Mucosa of descending colon (tissue), 3 donors: ENCODE measurements at places on chromosomes 3 and 15. TPM values are rescaled to one million over a fixed set of nuclear protein-coding genes. Genes with fewer than 3 reads are reported as not detected.
A peak's percentile ranks its signal among the peaks of the same experiment; 100 is the strongest.

DNA sequence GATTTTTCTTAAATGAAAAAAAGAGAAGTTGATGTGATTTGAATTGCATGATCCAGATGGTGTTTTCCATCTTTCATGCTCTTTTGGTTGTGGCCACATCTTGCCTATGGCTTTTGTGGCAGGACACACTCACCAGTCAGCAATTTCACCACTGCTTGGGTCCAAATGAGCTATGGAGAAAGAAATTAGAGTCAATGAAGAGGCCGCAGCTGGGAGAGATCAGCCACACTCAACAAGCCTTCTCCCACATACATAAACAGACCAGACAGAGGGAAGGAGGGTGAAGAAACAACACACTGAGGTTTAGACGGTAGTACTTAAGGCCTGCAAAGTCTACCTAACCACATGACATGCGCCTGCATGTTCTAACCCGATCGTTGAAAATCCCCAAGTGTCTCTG, 110.7 kb upstream of the CDIN1 start:
- no peak for DNase-seq

- DNase-seq, result no peak
These were observed 181.9 kb upstream of the CHL1 start for GRCh38 chr3:14652-15051.

DNA sequence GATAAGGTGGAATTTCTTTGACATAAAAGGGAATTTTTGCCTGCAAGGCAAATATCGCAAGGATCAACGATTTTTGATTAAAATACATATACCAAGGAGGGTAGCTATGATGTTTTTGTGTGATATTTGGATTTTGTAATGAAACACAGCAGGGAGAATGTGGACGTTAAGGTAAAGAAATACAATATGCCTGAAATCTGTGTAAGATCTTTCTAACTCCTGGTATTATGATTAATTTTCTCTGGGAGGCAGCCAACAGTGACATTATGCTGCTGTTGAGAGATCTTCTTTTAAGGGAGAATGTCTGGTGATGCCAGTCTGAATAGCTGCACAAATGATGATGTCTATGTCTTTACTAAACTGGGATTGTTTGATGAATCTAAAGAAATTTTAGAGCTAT, 972.2 kb downstream of the SQOR start:
- DNase-seq, result no peak

DNA sequence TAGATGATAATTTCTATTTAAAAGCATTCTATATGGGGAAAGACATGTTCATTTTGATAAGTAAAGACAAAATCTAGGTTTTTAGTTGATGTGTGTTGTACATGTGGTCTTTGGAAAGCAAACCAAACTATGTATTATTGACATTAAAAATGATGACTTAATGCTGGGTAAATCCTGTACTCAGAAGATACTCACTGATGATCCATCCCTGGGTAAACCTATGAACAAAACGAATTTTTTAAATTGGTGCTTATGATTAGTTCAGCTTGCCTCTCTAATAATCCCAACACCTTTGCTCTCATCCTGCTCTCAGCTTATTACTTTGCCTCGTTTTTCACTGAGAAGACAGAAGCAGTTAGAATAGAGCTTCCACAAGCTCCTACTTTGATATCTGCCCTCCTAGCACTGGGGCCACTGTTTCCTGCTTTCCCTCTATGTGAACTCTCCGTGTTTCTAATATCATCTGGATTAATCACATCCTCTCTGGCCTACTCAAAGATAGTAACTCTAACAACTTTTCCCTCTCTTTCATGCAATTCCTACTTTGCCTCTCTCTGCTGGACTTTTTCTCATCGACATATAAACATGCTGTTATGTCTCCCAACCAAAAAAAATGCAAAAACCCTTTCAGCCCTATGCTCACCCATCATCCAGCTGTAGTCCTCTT, 29.3 kb downstream of the RARRES1 start:
- no peak for DNase-seq

- DNase-seq, result no peak
These were observed 13.8 kb downstream of the ATP10A start for GRCh38 chr15:25849157-25849921.

DNA sequence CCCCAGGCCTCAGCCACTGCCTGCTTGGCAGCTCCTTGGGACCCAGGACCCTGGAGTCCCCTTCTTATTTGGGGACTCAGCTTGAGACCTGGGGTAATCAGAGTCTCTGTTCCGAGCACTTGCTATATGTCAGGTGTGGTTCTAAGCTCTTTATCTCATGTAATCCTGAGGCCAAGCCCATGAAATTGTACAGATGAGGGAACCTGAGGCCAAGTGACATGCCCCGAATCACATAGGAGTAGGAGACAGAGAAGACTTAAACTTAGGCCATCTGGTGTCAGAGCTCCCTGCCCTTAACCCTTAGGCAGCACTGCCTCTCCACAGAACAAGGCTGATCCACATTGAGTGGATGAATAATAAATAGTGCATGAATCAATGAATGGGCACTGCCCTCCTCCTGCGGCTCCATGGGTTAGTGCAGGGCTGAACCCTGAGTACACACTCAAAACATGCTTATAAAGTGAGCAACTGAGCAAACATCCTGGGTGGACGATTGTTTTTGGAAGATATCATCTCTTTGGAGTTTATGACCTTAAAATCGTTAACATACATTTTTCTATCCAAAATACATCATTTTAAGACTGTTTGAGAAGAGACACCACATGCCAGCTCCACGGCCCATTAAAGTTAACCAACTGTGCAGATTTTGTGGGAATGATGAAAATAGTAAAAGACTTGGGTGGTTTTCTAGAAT, 33.2 kb upstream of the IQSEC1 start:
- no peak for DNase-seq

- DNase-seq, result no peak
These were observed 70.6 kb downstream of the GOLIM4 start for GRCh38 chr3:168025076-168025475.

- DNase-seq, result no peak
These were observed 50.4 kb downstream of the IDH2 start for GRCh38 chr15:90051874-90052273.

GRCh38 chr3:194775266-194775665, 89.6 kb downstream of the FAM43A start:
- no peak for DNase-seq

DNA sequence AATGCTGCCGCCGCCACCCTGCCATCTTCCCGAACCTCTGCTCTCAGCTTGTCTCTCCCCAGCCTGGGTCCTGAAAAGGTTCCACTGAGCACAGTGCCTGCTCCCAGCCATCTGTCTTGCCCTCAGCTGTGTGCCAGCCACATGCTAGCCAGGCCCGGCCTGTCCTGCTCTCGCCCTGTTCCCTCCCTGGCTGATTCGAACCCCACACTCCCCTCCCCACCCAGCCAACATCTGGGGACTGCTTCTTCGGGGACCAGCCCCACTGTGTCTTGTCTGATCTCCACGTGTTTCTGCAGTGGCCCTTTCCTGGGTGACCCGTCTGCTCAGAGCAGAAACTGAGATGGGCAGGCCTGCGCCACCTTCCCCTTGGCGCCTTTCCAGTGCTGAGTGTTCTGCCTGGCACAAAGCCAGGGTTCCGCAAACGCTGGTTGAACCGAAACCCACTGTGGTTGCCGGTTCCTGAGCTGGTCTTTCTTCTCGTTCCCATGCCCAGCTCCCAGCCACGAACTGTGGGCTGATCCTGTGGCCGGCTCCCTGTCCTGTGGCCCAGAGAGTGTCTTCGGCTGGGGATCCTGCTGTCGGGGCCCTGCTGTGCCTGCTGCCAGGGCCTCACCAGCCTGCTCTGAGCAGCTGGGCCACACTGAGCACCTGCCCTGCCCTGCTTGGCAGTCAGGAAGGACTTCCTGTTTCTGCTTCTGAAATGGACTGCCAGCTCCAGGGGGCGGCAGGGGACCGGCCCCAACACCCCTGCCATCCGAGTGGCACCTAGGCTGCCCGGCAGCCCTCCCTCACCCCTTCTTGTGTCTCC, 62.7 kb upstream of the KLF13 start:
- peak; percentile 88 for DNase-seq

- no peak for DNase-seq
These were observed 7.9 kb downstream of the HIGD1A start for GRCh38 chr3:42796332-42796885.

DNA sequence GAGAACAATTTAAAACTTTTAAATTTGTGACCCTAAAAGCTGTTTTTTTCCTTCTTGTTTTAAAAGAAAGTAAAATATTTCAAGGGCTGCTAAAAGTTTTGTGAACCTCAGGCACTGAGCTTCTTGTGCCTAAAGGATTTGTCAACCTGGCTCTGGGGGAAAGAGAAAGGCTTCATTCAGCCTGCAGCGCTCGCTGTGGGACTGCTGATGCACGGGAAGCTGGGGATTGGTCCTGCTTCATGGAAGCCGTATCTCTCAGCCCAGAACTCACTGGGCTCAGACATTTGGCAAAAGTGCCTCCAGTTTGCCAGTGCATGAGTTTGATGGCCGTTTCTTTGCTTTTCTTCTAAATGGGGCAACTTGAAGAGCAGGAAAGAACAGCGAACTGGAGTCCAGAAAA, 30.8 kb downstream of the TPRG1 start:
- no peak for DNase-seq

- DNase-seq, result no peak
These were observed 706 bp downstream of the CAV3 start for GRCh38 chr3:8734137-8734878.

- DNase-seq, result peak; percentile 43
These were observed 40.9 kb downstream of the MUC20 start for GRCh38 chr3:195761567-195762248.

- DNase-seq, result no peak
These were observed 124.7 kb downstream of the WNT5A start for GRCh38 chr3:55362210-55362960.

GRCh38 chr3:120496278-120497002, 45.6 kb upstream of the FSTL1 start:
- no peak for DNase-seq

DNA sequence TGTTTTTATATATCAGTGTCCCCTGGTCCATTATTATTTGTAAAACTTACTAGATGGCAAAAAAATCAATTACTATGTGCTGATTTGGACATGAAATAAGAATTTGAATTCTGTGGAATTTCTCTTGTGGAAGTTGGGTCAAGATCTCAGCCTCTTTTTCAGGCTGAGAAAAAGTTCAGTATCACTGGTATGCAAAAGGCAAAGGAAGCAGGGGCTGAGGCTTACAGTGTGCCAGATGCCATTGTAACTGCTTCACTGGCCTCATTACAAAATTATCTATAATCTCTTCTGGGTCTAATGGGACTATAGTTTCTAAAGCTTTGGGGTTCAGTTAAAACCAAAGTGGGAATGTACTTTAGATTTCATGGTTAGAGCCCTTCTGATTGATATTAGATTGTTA, 125.9 kb upstream of the SLC7A14 start:
- DNase-seq, result no peak

- no peak for DNase-seq
These were observed 33.0 kb downstream of the CLEC3B start for GRCh38 chr3:45059132-45059531.

GRCh38 chr3:132726341-132726823, 4.2 kb upstream of the NPHP3 start:
- no peak for DNase-seq

DNA sequence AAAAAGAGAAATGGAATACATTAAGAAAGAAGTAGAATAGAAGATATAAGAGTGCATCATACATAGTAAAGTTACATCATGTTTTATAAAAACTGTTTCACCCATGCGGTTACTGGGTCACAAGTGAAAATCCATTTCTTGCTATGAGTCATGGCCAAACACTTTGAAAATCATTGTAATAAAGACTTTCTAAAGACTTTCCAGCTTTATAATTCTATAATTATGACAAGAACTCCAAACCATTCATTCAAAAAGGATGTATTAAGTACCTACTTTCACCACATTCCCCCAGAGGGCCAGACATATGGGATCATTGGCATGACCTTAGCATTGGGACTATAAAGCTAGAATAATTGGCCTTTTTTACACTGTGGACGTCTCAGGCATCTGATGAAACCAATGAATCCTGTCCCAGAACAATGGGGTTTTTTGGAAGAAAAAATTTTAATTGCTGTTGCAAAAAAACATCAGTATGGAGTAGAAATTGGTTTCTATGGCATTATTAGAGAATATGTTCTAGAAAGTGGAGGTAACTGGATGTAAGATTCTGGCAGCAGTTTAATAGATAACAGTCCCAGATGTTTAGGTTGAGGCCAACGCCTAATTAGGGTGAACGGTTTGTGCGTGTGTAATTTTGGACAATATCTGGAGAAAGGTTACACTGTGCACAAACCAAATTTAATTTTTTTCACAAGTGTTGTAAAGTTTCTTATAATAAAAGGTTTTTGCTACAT, 3.3 kb upstream of the SKIC8 start:
- DNase-seq, result no peak

GRCh38 chr3:143276592-143276991, 157.0 kb downstream of the CHST2 start:
- DNase-seq, result no peak

DNA sequence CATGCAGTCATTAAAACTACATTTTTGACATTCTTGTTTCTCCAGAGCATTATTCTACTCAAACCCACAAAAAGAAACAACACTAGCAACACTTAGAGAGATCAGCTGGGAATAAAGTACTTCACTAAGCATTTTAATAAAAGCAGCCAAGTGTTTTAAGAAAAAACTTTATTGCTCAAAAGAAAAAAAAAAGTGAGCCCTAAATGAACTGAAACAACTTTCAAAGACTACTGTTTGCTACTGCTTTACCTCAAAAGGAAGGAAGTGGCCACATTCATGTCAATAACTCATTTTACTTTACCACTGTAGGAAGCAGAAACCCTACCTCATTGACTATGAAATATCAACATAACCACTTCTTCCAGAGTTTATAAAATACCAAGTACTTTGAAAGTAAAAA, 91.3 kb downstream of the UACA start:
- no peak for DNase-seq

DNA sequence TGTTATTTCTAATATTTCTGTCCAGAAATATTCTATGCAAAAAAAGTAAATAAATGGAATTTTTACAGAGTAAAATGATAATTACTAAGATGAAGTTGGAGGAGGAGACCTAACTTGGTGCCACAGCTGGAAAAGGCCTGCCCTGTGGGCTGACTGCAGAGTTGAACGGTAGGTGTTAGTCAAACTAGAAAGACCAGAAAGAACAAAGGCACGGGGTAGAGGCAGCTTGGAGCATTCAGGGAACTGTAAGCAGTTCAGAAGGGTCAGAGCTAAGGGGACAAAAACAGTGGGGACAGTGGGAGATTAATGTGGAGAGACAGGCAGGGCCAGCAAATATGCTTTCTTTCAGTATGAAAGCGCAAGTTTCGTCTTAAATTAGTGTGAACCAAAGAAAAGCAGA, 39.3 kb upstream of the PTPRG start:
- no peak for DNase-seq

MTHFS gene
- 16.7 TPM for total RNA-seq

ZNF660 gene
- 1.1 TPM for total RNA-seq

SLC51B gene
- total RNA-seq, result 157 TPM

UCN2 gene
- total RNA-seq, result not detected

NEO1 gene
- total RNA-seq, result 166 TPM

CKMT1A gene
- total RNA-seq, result 215 TPM

TM4SF18 gene
- 2.2 TPM for total RNA-seq

CYP1A2 gene
- not detected for total RNA-seq

CEMIP gene
- total RNA-seq, result 1.4 TPM

SH2D7 gene
- 2.8 TPM for total RNA-seq

CNTN4 gene
- 41.1 TPM for total RNA-seq

GRM2 gene
- 0.14 TPM for total RNA-seq

RBPMS2 gene
- total RNA-seq, result 3.5 TPM

ROPN1 gene
- total RNA-seq, result 0.41 TPM

DPPA2 gene
- total RNA-seq, result not detected

MCCC1 gene
- total RNA-seq, result 28.1 TPM

WDR93 gene
- not detected for total RNA-seq

FBXL22 gene
- total RNA-seq, result 37.5 TPM

STX19 gene
- total RNA-seq, result 20.6 TPM
